H4 (cell line): ENCODE measurements at places on chromosomes 6 and 20. TPM values are rescaled to one million over a fixed set of nuclear protein-coding genes. Genes with fewer than 3 reads are reported as not detected.

DNA sequence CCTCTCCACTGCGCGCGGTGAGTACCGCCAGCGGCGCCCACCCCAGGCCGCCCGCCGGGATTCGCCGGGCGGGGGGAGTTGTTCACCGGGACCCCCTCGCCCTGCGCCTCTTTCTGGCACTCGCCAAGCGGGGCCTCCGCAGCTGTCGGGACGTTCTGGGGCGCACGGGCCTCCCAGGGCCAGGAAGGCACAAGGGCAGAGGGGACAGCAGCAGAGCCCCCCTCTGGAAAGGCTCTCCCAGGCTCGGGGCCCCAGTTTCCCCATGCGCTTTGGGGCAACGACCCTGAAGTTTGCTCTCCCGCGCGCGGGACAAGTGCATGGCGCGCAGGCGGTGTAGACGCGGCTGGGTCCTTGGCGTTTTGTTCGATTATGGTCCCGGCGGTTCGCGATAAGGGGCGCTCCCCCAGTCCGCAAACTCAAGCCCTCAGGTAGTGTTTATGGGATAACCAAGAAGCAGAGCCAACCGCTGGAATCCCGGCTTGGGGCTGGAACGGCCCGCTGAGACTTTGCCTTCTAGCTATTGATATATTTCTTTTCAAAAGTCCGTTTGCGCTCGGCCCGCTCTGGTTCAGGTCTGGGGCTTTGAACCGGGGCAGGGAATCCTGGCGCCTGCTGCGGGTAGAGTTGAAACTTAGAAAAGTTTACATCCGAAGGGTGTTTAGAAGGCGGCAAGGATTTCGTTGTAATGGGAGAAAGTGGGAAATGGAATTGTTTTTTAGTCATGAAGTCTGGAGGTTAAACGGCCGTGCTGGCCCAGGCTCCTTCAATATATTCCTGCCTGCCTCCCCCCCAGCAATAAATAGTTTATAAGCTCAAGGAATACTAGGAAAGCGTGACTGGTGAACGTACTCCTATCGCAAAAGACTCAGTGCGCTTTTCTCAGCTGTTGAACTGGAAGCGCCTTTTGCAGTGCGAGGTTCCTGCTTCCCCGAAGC is 595 bp downstream of the EYA2 start:
- no peak for DNase-seq

DNA sequence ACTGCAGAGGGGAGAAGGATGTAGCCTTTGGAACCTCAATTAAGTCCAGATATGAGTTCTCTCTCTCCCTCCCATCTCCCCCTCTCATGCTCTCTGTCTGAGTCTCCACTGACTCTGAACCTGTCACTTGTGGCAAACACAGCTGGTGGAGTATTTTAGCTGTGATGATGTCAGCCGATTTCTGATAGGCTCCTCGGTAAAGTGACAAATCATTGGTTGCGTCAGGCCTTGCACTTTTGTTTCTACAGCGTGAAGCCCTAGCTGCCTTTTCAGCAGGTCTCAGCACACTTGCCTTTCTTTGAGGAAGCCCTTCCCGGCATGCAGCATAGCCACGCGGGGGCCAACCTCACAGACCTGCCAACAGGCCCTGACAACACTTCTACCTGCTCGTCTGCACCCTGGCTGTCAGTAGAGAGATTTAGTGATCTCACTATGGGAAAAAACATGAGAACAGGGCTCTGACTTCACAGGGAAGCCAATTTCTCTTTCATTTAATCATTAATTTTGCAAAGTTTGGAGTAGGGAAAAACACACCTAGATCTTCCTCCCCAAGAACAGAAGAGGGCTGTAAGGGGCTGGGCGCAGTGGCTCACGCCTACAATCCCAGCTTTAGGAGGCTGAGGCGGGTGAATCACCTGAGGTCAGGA is 84.4 kb downstream of the GMPR start:
- peak; percentile 80 for DNase-seq

Gene PRL
- total RNA-seq, result not detected in 2 replicates

GRCh38 chr20:54067606-54068174 is 2.7 kb downstream of the BCAS1 start:
- DNase-seq, result peak; percentile 70

DNA sequence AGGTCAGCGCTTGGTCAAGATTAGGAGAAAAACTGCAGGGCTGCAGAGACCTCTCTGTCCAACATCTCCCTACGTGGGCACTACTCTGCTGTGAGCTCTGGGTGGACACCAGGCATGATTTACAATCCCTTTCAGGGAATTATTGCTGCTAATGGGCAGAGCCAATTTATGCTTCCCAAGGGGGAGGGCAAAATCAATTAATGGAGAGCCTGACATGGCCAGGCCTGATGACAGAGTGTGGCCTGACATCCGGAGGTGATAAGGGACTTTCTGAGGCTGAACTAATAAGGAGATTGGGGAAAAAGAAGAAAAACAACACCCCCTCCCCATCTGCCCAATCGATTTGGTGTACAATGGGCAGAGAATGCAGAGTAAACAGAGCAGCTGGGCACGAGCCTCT is 5.0 kb upstream of the KCNK16 start:
- no peak for DNase-seq

Gene HDGFL1
- total RNA-seq, result not detected in 2 replicates

Gene SCUBE3
- total RNA-seq, result 0.02 TPM in 1 of 2 replicates, not detected in the other

GRCh38 chr6:37499433-37500293 is at the start of gene CCDC167:
Gene CCDC167 (minus strand): TSS chr6:37499893. CDS start chr6:37499863, 30 bp downstream.
- peak; percentile 99 for DNase-seq
